NCI-H1048 (cell line): ENCODE measurements at places on chromosomes 2 and 18.

GRCh38 chr18:43312891-43313290, 35.6 kb upstream of the SYT4 start:
- DNase-seq = no peak

- no peak for DNase-seq
Observed at GRCh38 chr18:55272510-55273243, 313.4 kb upstream of the CCDC68 start.

- no peak for DNase-seq
Observed at GRCh38 chr2:84939426-84940087, 31.4 kb upstream of the KCMF1 start.

DNA sequence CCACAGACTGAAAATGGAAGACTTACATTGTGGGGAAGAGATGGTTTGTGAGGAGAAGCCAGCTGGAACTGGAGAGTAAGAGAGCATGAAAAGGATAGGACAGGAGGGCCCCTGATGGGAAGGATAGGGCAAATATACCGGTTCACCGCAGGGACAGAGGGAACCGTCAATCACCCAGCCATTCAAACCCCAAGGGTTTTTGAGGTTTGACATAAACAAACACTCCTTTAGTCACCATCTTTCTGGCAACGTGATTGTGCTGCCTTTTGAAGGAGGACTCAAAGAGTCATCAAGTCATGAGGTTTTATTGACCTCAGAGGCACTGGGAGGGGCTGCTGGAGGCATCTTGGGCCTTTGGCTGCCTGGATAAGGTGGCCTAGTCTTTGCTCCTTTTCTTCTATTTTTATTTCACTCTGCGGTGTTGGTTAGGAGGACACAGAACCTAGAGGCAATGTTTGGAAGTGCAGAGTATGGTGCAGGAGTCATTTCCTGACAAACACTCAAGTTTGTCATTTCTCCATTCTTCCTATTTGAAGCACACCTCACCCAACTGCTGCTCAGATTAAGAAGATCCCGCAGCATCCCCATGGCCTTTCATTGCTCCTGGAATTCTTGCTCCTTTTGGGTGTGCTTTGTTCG, 487.3 kb upstream of the SPRED2 start:
- DNase-seq = no peak

DNA sequence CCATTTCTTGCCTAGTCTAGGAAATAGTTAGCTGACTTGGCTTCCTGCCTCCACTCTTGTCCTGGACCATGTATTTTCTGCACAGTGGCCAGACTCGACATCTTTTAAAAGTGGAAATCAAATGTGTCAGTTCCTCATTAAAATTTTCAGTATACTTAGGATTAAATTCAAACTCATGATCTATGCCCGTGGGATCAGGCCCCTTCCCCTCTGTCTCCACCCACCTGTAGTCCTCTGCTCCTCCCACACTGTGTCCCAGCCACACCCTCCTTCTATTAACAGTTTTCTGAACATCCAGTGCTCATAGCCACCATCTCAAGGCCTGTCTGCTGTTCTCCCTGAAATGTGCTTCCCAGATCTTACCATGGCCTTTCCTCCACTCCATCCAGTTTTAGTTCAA, 13.3 kb downstream of the ARHGAP25 start:
- DNase-seq = no peak

- no peak for DNase-seq
Observed at GRCh38 chr2:199543606-199544172, 86.0 kb upstream of the SATB2 start.

DNA sequence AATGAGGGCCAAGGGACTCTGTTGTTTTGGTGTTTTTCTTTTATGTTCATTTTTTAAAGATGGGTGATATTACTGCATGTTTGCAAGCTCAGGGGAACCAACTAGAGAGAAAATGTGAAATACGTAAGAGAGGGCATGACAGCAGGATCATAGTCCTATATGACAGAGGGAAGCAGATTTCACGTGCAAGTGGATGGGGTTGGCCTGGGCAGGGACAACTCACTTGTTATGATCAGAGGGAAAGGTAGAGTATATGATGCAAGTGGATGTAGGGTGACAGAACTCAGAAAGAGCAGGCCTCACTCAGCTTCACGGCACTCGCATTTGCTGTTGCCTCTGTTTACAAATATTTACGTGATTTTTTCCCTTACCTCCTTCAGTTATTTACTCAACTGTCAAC, 67.0 kb downstream of the OLA1 start:
- no peak for DNase-seq

- no peak for DNase-seq
Observed at GRCh38 chr2:202135091-202135874, 62.2 kb downstream of the KIAA2012 start.

DNA sequence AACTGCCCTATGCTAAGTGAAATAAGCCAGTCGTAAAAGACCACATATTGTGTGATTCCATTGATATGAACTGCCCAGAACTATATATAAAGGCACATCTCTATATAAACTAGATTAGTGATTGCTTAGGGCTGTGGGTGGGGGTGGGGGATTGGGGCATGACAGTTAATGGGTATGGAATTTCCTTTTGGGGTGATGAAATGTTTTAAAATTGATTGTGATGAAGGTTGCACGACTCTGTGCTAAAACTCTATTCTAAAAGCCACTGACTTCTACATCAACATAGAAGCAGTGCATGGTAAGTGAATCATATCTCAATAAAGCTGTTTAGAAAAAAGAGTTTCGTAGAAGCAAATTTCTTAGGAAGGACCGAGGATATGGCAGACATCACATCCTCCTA, 53.0 kb downstream of the CDCA7 start:
- DNase-seq = no peak

DNA sequence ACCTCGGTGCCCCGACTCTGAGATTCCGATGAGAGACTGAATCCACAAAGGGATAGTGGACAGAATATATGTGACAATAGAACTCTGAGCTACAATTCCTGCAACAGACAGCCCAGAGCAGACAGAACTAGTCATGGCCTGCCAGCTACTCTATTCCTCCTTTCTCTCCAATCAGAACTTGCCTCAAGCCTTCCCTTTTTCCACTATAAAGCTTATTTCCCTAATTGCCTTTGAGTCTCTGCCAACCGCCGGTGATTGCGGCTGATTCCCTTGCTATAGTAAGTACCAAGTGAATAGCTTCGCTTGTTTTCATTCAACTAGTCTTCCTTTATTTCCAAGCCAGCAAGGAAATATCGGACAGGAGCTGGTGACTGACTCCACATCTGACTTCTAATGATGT, 96.8 kb downstream of the DSC3 start:
- peak; percentile 87 for DNase-seq

DNA sequence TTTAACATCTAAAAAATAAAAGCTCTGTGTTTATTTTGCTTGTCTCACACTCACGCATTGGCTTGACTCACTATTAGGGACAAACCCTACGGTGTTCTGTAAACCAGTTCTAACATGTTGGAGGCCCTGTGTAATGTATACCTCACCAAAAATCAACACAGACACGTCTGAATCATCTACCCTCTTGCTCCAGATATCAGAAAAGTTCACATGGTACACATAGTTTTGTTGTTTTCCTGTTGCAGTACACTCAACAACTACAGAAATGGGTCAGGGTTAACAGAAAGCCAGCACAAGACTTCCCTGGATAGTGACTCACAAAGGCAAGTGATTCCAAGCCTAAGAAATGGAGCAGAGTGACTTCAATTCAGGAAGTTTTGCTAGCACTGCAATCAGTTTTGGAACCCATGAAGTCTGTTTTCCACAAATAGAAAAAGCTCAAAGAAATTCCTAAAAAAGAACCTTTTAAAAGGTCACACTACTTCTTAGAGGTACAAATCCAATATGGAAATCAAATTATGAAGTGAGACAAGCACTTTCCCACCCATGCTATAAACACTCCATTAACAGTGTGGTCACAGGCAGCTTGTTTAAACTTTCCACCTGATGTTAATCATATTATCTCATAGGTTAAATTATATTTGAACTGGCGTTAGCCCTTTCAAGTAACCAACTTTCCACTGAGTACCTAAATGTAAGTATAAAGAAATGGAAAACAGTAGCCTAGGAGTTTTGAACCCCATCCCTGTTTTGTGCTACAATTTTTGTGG, 87.4 kb downstream of the GAREM1 start:
- DNase-seq = no peak

DNA sequence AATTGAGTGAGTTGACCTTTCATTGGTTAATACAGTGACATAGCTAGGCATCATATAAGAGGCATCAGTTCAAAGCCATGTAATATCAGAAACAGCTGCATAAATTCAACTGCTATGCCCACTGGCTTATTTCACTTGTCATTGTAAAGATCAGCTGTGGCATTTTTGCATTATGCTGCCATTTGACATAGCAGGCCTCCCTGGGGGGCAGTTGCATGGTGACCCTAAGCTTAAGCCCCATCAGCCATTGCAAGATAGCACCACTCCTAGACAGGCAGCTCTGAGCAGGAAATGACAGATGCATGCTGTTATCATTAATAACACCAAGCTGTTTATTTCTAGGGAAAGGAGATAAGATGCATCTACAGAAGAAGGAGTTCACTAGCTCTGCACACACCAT, 233.4 kb upstream of the CNTNAP5 start:
- DNase-seq = no peak

GRCh38 chr2:181662287-181662686, 5.4 kb upstream of the CERKL start:
- no peak for DNase-seq

DNA sequence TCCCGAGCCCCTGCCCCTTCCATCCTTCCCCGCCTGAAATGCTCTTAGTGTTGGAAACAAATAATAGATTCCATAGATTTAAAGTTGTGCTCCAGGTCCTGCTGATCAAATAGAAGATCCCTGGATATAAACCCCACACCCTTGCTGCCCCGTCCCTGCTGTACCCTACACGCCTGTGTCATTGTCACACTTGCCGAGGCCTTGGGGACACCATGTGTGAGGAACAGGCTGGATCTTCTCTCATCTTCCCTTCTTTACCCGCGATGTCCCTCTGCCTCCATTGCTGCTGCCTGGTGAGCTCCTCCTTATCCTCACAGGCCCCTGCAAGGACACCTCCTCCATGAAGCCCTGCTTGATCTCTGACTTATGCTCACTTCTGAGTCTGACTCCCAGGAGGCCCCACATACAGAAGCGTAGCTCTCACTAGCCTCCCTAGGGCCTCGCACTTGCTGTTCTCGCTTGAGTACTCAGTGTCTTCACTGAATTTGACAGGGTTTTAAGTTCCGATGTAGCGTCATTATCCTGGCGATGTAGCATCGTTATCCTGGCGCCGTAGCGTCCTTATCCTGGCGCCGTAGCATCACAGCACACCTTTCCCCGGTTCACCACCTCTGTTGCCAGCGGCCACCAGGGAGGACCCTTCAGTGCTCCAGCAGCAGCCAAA, 221.9 kb downstream of the NDUFA10 start:
- no peak for DNase-seq

GRCh38 chr2:174552880-174553279, 44.7 kb downstream of the WIPF1 start:
- DNase-seq = no peak

- DNase-seq = no peak
Observed at GRCh38 chr2:39039072-39039471, 81.8 kb downstream of the SOS1 start.

GRCh38 chr2:200765139-200765951, 46.4 kb upstream of the BZW1 start:
- no peak for DNase-seq

- DNase-seq = no peak
Observed at GRCh38 chr18:11937874-11938478, 29.9 kb upstream of the MPPE1 start.

DNA sequence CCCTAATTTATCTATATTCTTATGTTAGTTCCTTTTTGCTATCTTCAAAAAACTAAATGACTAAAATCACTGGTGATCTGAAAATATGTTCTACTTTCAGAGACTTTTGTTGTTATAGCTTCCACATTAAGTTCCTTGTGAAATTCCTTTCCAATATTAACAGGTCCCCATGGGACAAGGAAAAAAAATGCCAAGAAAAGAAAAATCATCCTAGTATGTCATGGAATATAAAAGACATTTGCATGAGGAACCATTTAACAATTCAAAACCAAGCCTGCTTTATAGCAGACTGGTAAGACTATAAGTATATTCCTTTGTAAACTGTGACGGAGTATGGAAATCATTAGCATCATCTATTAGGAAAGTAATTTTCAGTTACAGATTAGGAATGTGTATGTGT, 48.1 kb downstream of the COBLL1 start:
- DNase-seq = no peak

DNA sequence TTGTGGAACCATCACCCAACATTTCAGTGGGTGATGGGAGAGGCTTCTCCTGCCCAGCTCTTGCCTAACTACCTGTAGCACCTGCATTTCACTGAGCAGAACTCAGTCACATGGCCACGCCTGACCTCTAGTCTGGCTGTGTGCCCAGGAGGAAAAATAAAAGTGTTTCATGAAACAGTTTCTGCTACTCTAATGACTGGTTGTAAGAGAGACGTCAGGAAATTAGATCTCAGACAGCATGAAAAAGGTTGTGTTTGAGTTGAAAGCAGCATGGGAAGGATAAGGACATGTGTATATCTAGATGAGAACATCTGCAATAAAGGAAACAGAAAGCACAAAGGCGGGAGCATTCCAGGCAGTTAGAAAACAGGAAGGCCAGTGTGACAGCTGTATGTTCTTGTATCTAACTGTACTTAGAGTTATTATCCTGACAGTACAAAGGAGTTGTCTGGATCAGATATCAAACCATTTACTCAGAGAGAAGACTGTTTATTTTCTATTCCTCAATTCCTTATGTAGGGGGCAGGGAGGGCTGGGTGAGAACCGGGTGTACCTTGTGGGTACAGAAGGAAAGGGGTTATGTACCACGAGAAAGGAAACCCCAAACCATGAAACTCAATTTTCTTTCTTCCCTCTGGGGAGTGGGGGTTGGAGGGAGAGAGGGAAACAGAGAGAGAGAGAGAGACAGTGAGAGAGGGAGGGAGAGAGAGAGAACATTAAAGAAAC, 307.4 kb upstream of the VWC2L start:
- no peak for DNase-seq

- no peak for DNase-seq
Observed at GRCh38 chr2:242015108-242016065, 145.9 kb downstream of the RTP5 start.

DNA sequence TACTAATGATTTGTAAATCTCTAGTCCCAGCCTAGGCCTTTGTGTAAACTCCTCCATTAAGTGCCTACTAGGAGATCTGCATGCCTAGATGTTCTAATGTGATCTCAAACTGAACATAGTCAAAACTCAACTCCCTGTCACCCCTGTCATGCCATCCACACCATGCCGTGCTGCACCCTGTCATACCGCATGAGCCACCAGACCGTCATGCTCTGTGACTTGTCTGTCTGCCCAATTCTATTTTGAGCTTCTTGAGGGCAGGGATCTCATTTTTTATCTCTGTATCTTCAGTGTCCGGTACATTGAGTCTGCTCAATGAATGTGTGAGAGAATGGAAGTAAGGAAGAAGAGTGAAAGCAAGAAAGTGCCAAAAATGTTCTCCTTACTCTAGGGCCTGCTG, 35.5 kb downstream of the GREB1L start:
- no peak for DNase-seq

- DNase-seq = no peak
Observed at GRCh38 chr18:5969989-5970403, 74.7 kb upstream of the TMEM200C start.

DNA sequence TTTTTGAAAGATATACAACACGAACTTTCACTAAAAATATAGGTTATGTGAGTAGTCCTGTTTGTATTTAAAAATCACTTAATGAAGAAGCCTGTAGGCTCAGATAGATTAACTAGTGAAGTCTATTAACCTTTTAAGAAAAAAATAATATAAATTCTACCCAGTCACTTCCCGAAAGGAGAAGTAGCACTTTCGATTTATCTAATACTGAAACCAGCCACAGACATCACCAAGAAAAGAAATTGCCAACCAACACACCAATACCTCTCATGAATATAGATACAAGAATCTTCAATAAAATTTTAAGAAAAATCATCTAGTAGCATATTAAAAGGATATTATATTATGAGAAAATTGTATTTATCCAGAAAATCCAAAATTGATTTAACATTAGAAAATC, 160.5 kb downstream of the GALNT13 start:
- DNase-seq = no peak
